Activated naive CD4-positive, alpha-beta T cell treated with Interleukin-2 at 50 U/mL for 16 hours (primary cell): ENCODE measurements at places on chromosomes 12 and 14.

- no peak for DNase-seq
Observed at GRCh38 chr12:2933586-2933985, 25.6 kb upstream of the TEAD4 start.

GRCh38 chr12:87827638-87828264, 201.4 kb downstream of the C12orf50 start:
- DNase-seq: no peak

DNA sequence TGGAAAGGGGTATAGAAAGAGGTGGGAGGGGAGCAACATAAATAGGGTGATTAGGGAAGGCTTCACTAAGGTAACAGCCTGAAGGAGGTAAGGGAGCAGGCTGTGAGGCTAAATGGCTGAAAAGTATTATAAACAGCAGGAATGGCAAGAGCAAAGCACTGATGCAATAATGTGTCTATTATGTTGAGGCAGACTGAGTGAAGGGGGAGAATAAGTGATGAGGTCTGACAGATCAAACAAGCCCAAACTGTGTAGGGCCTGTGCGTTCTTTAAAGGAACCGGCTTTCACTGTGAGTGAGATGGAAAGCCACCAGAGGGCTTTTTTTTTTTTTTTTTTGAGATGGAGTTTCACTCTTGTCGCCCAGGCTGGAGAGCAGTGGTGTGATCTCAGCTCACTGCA, 6.7 kb upstream of the VCPKMT start:
- DNase-seq: no peak

GRCh38 chr14:58488550-58488949, 61.0 kb downstream of the KIAA0586 start:
- DNase-seq: no peak

DNA sequence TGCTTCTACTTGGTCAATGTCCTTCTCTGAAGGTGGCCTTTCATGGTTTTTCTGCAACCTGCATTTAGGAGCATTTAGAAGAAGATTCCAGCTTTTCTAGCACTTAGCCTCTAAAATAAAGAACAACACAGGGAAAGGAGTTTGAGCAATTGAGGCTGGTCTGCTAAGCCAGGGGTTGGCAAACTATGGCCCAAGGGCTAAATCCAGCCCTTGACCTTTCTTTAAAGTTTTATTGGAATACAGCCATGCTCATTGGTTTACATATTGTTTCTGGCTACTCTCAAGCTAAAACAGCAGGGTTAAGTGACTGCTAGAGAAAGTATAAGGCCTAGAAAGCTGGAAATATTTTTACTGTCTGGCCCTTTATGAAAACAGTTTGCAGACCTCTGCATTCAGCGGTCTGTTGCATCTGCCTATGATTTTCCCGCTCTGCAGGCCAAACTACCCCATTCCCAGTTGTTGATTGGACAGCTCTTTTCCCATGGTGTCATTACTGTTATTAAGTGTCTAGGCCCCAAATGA, 39.3 kb downstream of the SPRING1 start:
- no peak for DNase-seq

DNA sequence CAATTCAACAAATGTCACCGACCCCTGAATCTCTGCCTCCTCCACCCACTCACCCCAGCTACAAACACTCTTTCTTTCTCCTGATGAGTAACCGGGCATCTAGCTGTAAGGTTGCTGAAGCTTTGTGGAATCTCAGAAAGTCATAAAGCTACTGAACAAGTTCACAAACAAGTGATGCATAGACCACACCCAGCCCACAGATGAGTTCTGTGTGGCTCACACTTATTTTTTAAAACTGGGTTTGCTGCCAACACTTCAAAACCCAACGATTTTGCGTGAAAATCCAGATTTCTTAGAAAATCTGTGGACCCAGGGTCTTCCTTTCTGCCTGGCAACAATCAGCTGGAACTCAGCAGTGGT, 96.1 kb downstream of the APAF1 start:
- DNase-seq: peak; percentile 45

- no peak for DNase-seq
Observed at GRCh38 chr12:482061-482460, 22.3 kb downstream of the B4GALNT3 start.
